ENCODE measurements at places on chromosomes 1 and 21. TPM values are rescaled to one million over a fixed set of nuclear protein-coding genes. Genes with fewer than 3 reads are reported as not detected.

The C8A gene
- total RNA-seq: 5.8 TPM

The ARHGAP30 gene
- total RNA-seq: 0.52 TPM

The RBP7 gene
- total RNA-seq: 2.0 TPM

The SLC26A9 gene
- 0.13 TPM for total RNA-seq

The MYOM3 gene
- total RNA-seq: 2.4 TPM

DNA sequence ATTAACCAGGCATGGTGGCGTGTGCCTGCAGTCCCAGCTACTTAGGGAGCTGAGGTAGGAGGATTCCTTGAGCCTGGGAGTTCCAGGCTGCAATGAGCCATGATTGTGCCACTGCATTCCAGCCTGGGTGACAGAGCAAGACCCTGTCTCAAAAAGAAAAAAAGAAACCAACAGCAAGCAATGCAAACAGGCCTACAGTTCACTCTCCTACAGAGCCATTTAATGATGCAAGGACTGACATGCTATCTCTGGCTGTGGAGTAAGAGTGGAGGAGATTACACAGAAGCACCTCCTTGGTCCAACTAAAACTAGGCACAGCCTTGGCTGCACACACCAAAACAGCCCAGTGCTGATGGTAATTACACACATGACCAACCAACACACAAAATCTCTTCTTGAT lies 127.5 kb upstream of the SOD1 start:
- H3K4me3 ChIP-seq: no peak overlapping the region
- H3K4me1 ChIP-seq: peaks cover 14% of the 10 kb centered on the region
- H3K27ac ChIP-seq: peak overlapping the region; percentile 67

DNA sequence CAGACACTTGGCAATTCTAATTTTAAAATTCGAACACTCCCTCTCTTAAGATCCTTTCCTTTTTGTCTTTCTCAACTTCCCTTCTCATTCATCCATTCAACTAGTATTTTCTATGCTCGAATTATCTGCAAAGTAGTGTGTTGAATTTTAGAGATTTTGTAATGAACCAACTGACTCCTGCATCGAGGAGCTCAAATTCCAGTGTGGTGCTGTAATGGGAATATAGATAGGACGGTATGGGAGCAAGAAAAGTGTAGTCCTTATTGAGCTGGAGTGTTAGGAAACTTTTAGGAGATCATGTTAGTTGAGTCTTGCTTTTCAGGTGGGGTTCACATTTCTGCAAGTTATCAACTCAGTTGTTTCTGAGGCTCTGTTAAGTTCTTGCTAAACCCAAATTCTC lies 897.5 kb downstream of the TTLL7 start:
- no peaks in the 10 kb centered on the region for H3K36me3 ChIP-seq
- no peak overlapping the region for H3K27ac ChIP-seq
- DNase-seq: no peak
- H3K4me1 ChIP-seq: peaks cover 22% of the 10 kb centered on the region
- H3K27me3 ChIP-seq: no peaks in the 10 kb centered on the region

DNA sequence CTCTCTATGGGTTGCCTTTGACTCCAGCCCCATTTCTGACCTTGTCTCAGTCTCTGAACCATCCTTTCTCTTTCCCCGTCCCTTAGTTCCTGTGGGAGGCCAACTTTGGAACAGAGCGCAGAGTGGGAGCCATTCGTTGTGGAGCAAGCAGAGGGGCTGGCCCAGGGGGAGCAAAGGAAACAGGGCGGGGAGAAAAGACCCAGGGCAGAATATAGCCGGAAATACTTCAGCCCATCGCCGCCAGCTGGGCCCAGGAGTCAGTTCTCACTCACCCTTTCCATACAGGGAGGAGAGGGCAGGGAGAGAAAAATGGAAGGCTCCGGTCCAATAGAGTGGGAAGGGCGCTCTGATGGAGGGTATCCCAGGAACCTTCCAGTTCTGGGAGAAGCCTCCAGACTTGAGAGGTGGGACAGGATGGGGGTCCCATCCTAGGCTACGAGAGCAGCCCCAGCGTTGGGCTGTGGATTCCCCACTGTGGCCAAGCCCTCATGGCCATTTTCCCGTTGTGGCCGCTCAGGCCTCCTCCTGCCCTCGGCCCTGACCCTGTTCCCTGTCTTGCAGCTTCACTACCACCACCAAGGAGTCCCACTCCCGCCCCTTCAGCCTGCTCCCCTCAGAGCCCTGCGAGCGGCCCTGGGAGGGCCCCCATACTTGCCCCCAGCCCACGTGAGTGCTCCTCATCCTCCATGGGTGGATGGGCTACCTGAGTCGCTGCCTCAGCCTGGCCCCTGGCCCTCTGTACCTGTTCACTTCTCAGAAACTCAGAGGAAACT lies 10.9 kb downstream of the PEAR1 start:
- no peak for DNase-seq
- no peak overlapping the region for H3K27ac ChIP-seq
- no peaks in the 10 kb centered on the region for H3K4me1 ChIP-seq
- no peaks in the 10 kb centered on the region for H3K27me3 ChIP-seq
- H3K4me3 ChIP-seq: no peak overlapping the region
- no peaks in the 10 kb centered on the region for H3K36me3 ChIP-seq

GRCh38 chr1:19049798-19050197 lies 93.3 kb upstream of the IFFO2 start:
- H3K36me3 ChIP-seq: no peaks in the 10 kb centered on the region
- H3K27me3 ChIP-seq: no peaks in the 10 kb centered on the region
- H3K4me3 ChIP-seq: no peak overlapping the region
- DNase-seq: no peak
- H3K27ac ChIP-seq: no peak overlapping the region
- no peaks in the 10 kb centered on the region for H3K4me1 ChIP-seq

GRCh38 chr1:160550572-160551034 lies 27.5 kb upstream of the SLAMF6 start:
- no peak for DNase-seq
- H3K27ac ChIP-seq: no peak overlapping the region
- no peaks in the 10 kb centered on the region for H3K4me1 ChIP-seq
- no peaks in the 10 kb centered on the region for H3K27me3 ChIP-seq
- no peak overlapping the region for H3K4me3 ChIP-seq

DNA sequence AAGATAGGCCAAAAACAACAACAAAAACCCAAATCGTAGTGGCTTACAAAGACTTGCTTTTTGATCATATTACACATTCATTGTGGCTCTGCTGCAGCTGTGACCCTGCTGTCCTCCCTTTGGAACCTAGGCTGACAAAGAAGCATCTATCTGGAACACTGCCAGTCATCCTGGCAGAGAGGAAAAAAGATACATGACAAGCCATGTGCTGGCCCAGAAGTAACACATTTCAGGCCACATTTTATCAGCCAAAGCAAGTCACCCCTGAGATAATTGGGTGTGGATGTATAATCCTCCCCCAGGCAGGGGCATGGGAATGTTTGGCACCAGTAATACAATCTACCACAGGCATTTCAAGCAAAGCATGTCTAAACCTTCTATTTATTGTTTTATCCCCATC lies 37.2 kb upstream of the AGO1 start:
- no peak for DNase-seq
- H3K4me3 ChIP-seq: no peak overlapping the region
- H3K27me3 ChIP-seq: no peaks in the 10 kb centered on the region
- no peak overlapping the region for H3K27ac ChIP-seq
- peaks cover 2% of the 10 kb centered on the region for H3K36me3 ChIP-seq

DNA sequence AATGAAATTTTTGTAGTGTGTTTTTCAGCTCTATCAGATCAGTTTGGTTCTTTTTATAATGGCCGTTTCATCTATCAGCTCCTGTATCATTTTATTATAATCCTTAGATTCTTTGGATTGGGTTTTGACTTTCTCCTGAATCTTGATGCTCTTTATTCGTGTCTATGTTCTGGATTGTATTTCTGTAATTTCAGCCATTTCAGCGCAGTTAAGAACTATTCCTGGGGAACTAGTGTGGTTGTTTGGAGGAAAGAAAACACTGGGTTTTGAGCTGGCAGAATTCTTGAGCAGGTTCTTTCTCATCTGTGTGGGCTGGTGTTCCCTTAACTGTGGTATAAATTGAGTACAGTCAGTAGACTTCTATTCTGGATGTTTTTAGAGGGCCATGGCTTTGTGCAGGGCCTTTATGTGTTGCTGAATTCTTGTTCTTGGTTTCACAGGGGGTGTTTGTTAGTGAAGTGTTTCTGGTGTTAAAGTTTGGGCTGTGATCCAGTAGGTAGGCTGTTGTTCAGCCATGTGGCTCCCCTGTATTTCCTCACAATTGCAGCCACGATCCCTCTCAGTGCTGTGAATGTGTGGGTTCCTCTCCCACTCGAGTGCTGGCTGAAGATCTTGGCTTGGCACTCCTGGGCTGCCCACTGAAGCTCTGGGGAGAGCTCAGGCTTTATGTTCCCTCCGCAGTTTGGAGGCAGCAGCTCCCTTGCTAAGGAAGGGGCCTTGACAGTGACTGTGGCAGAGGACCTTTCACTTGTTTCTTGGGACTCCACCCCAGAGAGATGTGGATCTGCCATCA lies 56.0 kb upstream of the CCDC190 start:
- no peak overlapping the region for H3K4me3 ChIP-seq
- DNase-seq: no peak
- peaks cover 17% of the 10 kb centered on the region for H3K4me1 ChIP-seq
- H3K27me3 ChIP-seq: no peaks in the 10 kb centered on the region
- H3K36me3 ChIP-seq: no peaks in the 10 kb centered on the region

DNA sequence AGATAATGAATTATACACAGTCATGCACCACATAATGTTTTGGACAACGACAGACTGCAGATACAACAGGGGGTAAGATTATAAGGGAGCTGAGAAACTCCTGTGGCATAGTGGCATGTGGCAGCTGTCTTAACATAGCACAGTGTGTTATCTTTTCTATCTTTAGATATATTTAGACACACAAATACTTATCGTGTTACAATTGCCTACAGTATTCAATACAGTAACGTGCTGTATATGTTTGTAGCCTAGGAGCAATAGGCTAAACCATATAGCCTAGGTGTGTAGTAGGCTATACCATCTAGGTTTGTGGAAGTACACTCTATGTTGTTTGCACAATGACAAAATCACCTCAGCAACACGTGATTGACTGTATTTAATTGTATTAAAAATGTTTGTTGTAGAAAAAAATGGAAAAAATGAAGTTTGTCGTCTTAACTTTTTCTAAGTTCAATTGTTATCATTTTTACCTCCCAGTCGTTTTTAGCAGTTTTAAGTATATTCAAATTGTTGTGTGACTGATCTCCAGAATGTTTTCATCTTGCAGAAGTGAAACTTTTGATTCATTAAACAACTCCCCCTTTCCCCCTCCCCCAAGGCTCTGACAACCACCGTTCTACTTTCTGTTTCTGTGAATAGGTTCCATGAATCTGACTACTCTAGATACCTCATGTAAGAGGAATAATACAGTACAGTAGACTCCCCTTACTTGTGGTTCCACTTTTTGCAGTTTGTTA lies 351.0 kb upstream of the B3GALT2 start:
- no peak overlapping the region for H3K27ac ChIP-seq
- H3K4me3 ChIP-seq: no peak overlapping the region
- H3K4me1 ChIP-seq: peaks cover 2% of the 10 kb centered on the region
- DNase-seq: no peak
- H3K36me3 ChIP-seq: no peaks in the 10 kb centered on the region

DNA sequence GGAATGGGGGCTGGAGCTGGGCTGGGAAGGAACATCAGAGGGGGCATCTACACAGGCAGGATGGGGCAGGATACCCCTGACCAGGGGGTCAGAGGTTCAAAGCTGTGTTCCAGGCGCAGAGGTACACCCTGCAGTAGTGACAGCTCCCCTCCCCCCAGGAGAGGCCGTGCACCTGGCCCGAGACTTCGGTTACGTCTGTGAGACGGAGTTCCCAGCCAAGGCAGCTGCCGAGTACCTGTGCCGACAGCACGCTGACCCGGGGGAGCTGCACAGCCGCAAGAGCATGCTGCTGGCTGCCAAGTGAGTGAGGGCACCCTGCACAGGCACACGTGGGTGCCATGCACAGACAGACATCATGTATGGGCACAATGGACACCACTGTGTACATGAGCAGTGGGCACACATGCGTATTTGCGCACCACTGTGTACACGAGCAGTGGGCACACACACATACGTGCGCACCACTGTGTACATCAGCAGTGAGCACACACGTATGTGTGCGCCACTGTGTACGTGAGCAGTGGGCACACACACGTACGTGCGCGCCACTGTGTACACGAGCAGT lies 17.4 kb downstream of the TFAP2E start:
- no peak for DNase-seq
- no peaks in the 10 kb centered on the region for H3K27me3 ChIP-seq
- H3K36me3 ChIP-seq: no peaks in the 10 kb centered on the region
- H3K4me1 ChIP-seq: no peaks in the 10 kb centered on the region

GRCh38 chr1:26361605-26362122 lies 7.7 kb upstream of the CRYBG2 start:
- H3K27me3 ChIP-seq: peaks cover 8% of the 10 kb centered on the region
- no peak overlapping the region for H3K4me3 ChIP-seq
- no peak for DNase-seq
- H3K4me1 ChIP-seq: peaks cover 15% of the 10 kb centered on the region

DNA sequence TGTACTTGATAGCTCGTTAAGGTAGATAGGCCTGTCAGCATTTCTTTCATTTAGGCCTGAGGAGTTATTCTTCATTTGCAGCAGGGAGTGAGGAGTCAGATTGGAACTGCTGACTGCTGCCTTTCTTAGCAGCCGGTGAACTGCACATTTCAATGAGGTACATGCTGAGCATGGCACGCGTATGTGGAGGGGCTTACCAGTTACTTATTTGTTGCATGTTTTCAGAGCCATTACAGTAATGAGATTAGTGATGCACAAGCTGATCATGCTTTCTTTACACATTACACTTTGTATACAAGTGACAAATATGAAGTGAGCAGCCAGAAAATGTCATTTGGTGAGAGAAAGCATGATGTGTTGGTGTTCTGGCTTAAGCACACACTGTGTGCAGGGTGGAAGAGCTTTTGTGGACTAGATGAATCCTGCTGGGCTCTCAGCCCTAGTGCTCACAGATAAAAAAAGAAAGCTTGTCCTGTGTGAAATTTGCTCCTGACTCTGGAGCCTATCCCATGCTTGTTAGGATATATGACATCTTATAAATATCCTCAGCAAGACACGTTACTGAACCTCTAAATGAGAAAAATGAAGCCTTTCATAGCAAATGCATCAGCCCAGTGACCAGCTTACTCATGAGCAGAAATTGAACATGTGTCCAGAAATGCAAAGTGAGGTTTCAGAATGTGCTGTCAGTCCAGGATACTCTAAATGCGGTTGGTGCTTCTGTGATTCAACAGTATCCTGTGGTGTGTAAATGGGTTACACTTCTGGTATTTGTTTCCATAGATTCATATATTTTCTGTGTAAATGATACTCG lies 574.7 kb upstream of the ADGRL2 start:
- H3K27ac ChIP-seq: no peak overlapping the region
- H3K36me3 ChIP-seq: no peaks in the 10 kb centered on the region
- no peak for DNase-seq
- H3K27me3 ChIP-seq: no peaks in the 10 kb centered on the region

DNA sequence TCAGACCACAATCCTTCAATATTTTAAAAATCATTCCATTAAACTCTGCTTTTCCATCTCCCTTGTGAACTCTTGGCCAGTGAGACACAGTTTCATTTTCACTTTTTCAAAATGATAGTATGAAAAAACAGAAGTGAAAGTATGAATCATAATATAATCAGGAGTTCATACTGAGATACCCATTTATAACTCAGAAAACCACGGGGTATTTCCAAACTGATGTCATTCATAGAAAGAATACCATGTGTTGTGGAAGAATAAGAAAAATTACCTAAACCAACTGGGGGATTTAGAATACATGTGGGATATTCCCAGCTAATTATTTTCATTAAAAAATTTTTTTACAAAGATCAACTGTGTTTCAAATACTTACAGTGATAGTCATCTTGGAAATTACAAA lies 149.9 kb downstream of the MRPL39 start:
- no peaks in the 10 kb centered on the region for H3K27me3 ChIP-seq
- H3K27ac ChIP-seq: no peak overlapping the region
- no peak overlapping the region for H3K4me3 ChIP-seq
- H3K4me1 ChIP-seq: no peaks in the 10 kb centered on the region
- peak; percentile 5 for DNase-seq
- H3K36me3 ChIP-seq: no peaks in the 10 kb centered on the region
